ENCODE measurements at places on chromosomes 7 and 10.

GRCh38 chr10:73785211-73785720 is at the start of gene ZSWIM8:
ZSWIM8 (plus strand) TSS chr10:73785606; CDS start chr10:73785879, 273 bp downstream.
- DNase-seq: peak; percentile 94

DNA sequence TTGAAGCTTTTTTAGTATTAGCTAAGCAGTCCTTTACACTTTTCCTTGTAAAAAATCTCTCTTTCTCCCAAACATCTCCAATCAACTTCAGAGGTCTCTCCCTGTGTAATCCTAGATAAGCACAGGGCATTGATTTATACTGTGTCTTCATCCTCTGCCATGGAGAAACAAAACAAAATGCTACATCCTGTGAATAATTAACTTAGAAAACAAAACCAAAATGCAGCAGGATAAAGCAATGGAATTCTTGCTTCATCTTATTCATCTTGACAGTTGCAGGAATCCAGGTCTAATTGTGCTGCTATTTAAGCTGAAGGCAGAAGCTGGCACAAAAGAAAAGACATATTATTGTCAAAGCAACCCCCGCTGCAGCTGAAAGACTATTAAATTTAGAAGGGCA is 641.5 kb upstream of the SORCS1 start:
- DNase-seq: no peak

DNA sequence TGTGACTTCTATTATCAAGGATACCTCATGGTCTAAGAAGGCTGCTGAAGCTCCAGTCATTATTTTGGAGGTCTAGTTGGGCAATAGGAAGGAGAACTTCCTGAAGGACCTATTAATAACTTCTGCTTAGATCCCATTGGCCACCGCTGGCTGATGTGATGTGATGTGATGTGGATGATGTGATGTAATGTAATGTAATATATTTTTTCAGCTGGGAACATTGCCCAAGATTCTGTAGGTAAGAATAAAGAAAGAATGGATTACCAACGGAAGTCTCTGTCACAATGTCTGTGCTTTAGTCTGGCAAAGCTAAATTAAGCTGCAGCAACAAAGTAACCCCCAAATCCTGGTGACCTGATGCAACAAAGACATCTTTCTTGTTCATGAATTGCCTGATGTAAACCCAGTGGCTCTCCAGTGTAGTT is 233.7 kb downstream of the PTEN start:
- DNase-seq: no peak

DNA sequence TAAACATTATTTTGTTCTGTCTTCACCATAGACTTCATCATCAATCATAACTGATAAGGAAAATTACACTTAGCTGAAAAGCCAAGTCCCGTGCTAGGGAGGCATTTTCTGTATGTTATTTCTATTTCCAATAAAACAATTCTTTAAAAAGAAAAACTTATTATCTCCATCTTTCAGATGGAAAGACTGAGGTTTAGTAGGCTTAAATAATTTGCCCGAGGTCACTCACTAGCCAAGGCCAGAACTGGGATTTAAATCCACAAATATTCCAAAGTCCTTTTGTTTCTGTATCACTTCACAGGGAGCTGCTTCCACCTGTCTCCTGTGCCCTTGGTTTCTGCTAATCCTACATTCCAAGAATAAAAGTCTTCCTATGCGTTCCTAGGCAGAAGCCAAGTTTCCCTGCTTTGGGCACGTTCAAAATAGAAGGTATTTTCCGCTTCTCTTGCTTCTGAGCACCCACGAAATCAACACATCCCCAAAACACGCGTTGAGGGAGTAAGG is 732 bp downstream of the CPVL start:
- DNase-seq: no peak

- no peak for DNase-seq
Measured at GRCh38 chr7:95929710-95930280, 157.4 kb downstream of the DYNC1I1 start.

DNA sequence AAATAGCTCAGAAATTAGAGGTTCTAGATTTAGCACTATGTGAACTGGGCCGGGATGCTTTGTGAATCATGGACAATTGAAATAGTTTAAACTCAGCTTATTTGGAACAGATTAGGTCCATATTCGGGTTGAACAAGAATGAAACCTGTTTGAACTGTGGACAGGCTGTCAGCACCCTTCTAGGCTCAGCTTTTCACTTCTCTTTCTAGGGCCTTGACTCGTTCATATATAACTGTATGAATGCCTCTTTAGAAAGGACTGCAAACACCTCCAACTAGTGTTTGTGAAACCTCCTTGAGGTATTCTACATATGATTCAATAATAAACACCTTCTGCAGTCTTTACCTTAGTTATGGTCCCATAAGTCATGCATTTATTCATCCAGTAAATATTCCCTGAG is 115.6 kb downstream of the REEP3 start:
- no peak for DNase-seq

- DNase-seq: peak; percentile 47
Measured at GRCh38 chr7:113710310-113711096, 208.3 kb downstream of the PPP1R3A start.

DNA sequence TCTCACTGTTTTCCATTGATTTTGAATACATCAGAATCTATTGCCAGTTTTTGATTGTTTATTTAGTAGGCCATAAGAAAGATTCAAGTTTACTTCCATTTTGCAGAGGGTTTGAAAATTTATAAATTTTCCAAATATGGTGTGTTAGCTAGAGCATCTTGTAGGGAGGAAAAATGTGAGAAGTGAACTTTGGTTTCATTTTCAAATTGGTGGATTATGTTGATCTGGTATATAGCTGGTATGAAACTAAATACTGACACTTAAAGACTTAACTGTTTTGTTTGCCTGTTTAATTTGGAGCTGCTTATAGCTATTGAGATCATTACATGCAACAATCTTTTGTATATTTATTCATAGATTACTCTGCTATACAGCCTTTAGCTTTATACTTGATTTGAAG is 108.1 kb downstream of the ADAM22 start:
- no peak for DNase-seq

DNA sequence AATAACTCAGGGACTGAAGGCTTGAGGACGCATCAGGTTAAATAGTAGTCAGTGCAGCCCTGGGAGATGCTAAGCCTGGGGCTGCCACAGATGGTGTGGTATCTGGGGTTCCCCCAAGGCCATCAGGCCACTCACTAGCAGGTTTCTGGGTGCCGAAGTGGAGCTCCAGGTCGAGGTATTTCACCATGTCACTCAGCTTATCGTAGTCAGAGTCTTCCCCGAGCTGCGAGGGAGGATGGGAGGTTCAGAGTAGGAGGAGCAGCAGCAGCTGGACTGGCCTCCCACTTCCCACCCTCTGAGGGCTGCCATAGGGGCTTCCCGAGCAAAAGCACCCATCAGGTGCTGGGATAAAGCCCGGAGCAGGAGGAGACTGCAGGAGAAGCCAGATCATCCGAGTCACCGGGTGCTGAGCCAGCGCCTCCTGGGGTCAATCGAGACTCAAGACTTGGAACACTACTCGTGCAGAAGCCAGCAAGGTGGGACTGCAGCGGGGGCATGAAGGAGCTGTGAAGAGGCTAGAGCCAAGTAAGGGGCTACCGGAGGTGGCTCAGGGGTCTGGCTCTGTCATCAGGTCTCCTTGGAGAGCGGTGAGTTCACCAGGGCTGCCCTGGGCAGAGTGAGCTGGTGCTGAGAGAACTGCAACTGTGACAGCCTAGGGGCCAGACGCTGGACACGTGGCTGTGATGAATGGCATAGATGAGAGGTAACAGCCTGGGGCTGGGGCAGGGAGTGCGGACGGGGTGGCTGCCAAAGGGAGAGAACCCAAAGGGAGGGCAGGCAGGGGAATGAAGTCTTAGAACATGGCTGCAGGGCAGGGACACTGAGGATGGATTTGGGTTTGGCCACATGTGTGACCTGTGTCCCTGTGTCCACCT is 45.3 kb downstream of the GRID2IP start:
- DNase-seq: no peak

- no peak for DNase-seq
Measured at GRCh38 chr7:131250331-131250730, 77.3 kb upstream of the MKLN1 start.

- DNase-seq: no peak
Measured at GRCh38 chr10:60595852-60596251, 182.4 kb upstream of the CDK1 start.

- no peak for DNase-seq
Measured at GRCh38 chr10:101901340-101901739, 57.7 kb upstream of the KCNIP2 start.

GRCh38 chr10:53487019-53487983 is 714.7 kb upstream of the MBL2 start:
- no peak for DNase-seq

- DNase-seq: no peak
Measured at GRCh38 chr7:129907122-129907736, 45.5 kb downstream of the UBE2H start.

DNA sequence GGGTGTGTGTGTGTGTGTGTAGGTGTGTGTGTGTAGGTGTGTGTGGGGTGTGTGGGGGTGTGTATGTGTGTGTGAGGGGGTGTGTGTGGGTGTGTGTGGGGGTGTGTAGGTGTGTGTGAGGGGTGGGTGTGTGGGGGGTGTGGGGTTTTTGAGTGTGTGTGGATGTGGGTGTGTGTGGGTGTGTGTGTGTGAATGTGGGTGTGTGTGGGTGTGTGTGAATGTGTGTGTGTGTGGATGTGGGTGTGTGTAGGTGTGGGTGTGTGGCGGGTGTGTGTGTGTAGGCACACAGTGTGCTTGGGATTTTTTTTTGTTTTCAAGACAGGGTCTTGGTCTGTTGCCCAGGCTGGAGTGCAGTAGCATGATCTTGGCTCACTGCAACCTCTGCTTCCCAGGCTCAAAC is 36.8 kb upstream of the TCF7L2 start:
- no peak for DNase-seq

DNA sequence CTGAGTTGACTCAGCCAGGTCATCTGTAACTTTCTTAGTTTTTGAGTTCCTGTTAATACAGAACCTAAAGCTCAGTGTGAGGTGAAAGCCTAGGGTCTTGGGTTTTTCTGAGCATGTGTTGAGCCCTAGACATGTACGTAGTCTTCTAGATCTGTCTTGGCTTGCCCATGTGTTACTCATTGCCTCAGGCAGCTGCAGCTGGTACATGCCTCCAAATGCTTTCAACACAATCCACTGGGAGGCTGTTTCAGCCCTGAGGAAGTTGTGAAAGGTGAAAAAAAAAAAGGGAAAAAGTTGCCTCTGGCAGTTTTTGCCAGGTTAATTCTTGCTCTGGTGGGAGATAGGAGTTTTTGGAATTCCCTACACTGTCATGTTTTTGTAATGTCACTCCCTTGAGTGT is 134.6 kb downstream of the RNF216 start:
- no peak for DNase-seq

- DNase-seq: no peak
Measured at GRCh38 chr10:117239051-117239450, 1.9 kb upstream of the SLC18A2 start.
